Astrocyte of the spinal cord (primary cell): ENCODE measurements at places on chromosomes 4 and X.

DNA sequence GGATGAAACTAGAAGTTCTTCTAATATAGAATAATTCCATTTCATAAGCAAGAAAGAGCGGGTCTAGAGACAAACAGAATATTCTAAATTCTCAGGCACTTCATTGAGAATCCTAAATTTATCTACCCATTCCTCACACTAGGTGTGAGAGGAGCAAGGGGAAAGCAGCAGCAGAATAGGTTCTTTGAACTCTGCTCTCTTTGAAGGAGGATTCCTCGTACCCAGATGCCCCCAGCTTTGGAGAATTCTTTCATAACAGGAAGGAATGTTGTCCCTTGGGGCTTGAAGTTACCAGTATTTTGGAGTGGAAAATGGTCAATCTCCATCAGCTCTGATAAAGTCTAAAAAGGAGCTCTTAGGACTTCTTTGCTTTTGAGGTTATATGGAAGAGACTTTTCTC, 59.7 kb upstream of the RASGEF1B start:
- no peak for DNase-seq

DNA sequence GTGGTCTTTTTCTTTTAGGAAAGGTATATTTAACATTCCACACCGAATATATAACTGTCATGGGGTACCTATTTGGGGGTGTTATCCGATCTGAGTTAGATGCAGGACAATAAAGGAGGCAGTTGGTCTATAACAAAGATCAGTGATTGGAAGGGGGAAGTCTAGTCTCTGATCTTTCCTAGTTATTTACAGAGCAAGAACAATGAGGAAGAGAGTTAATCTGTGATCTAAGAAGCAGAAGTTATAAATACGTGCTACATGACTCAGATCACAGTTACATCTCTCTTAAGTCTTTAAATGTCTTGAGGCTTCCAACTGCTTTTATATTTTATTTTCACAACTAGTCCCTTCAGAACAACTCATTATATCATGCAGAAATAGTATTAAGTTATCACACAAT, 33.2 kb upstream of the ARMCX4 start:
- DNase-seq: no peak

DNA sequence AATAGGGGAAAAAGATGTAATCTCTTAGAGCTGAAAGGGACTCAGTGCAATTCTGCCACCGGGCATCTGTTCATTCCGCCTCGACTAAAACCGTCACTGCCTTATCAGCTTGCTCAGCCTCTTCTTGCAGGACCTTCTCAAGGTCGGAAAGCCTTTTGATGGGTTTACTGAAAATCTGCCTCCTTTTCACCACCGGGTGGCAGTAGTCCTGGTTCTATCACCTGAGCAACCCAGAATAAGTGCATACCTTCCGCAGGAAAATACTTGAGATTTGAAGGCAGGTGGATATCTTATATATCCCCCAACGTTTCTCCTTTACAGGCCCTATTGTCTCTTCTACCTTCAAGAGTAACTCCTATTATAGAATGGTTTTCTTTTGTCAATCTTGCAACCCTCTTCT, 103.4 kb upstream of the PAK3 start:
- peak; percentile 27 for DNase-seq

DNA sequence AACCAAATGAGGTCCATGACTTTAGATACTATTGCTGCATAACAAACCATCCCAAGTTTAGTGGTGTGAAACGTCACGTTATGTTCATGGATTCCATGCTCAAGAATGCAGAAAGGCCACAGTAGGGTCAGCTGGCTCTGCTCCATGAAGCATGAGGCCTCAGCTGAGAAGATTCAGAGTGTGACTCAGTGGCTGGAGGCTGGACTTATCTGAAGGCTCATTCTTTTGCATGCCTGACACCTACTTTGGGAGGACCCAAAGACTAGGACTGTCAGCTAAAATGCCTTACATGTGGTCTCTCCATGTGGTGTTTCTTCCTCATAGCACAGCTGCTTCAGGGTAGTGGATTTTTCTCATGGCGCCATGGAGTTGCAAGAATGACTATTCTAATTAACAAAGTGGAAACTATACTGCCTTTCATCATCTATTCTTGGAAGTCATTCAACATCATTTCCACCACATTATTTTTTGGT, 11.5 kb upstream of the CCDC149 start:
- DNase-seq: peak; percentile 89

DNA sequence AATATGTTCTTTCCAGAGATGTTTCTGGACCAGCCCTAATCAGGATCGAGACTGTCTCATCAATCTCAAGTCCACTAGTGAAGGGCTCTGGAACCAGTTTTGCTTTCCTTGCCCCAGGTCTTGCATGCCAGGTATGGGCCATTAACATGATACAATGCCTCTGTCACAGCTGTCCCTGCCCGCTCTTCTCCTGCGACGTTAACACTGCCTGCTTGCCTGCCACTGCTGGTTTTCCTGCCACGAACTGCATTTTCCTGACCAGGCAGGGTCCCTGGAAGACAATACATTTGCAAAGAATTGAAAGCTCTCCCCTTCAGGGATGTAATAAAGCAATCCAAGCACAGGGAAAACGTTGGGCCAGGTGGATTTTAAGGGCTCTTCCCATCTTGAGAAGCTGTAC, 200.3 kb downstream of the MID1 start:
- no peak for DNase-seq

- no peak for DNase-seq
Measured at GRCh38 chr4:573122-573892, 2.8 kb downstream of the TMEM271 start.

DNA sequence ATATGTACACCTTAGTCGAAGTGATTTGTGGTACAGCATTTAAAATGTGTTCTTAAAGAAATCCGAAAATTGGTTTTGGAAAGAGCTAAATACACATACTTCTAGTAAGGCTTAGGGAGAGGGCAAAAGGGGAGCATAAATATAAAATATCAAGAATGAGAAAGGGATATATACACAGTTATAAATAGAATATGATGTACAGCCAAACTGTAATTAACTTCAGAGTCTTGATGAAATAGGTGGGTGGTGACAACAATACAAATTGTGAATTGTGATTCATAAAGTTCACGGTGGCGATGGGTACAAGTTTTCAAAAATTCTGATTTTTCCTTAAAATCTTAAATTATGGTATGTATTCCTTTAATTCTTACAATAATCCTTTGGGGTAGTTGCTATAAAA, 62.2 kb downstream of the KDM6A start:
- no peak for DNase-seq

DNA sequence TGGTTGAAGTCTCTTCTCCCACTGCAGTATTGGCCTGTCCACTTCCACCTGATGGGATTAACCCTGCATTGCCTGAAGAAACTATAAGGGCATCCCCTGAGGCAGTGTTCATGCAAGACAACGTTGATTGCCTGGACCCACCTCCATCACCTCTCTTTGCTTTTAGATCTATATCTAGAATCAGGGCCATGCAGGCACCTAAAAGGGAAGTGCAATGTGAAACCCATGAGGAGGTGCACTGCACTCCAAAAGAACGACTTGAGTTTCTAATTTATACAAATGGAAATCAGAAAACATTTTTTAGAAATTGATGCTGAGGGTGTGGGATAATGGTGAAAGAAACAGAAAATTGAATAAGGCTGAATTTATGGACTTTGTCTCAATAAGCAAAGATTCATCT, 694.4 kb downstream of the TRAM1L1 start:
- DNase-seq: no peak

- no peak for DNase-seq
Measured at GRCh38 chrX:76076124-76076523, 96.7 kb upstream of the PBDC1 start.

DNA sequence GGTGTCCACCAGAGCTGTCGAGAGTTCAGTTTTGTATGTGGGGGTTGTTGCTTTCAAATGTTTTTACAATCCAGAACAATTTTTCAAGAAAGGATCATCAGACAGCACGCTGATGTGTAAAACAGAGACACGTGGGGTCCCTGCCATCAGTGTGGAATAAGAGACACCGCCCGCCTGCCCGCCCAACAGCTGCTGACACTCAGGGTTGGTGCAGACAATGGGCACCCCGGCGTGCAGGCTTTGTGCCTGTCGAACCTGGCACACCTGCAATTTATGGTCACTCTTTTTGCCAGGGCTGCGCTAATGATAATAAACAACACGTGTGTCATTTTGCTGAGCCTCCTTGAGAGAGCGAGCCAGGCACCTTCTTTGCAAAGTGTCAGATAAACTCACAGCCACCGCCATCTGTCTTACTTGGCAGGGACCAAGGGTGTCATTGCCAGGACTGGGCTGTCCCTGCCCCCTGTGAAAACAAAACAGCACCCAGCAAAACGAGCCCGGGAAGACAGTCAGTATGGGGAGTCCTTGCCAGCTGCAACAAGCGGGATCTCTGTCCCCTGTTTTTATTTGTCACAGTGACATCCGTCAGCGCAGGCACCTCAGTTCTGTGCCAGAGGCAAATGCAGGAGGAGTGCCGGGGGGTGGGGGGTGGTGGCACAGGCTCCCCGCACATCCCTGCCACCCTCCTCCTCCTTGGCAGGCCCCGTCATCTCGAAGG, 69.1 kb downstream of the PSAPL1 start:
- DNase-seq: no peak

DNA sequence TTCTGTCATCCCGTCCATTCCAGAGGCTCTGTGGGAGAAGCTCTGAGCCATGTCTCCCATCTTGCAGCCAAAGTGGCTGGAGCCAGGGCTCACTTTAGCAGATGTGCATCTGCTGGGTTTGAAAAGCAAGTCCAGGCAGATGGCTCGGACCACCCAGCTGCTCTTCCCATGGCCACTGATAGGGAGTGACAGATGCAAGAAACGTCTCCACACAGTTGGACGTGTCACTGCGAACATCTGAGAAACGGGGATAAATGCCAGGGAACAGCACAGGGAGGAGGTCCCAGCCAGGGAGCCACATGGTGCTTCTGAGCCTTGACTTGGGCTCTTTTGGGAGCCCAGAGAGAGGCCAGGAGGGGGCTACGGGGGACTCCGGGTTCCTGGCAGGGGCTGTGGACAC, 242.3 kb downstream of the AFAP1 start:
- DNase-seq: no peak

- DNase-seq: peak; percentile 59
Measured at GRCh38 chr4:1746265-1746691, 25.0 kb downstream of the TACC3 start.

GRCh38 chr4:10743357-10743756, 58.8 kb upstream of the CLNK start:
- no peak for DNase-seq

DNA sequence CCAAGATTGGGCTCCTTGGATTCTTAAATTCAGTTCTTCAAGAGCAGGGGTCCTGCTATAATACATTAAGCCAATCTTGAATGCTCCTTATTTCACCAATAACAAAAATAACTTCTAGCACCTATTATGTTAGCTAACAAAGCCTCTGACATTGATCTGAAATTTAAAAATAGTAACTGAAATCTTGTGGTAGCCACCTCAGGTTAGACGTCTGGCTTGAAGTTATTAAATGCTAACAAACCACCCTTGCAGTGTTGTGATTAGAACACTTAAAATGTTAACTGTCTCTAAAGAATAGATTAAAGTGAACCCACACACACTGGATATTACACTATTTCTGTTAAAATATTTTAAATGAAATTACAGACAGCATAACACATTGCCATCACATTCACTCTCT, 49.8 kb upstream of the LGI2 start:
- DNase-seq: no peak

- DNase-seq: peak; percentile 93
Measured at GRCh38 chr4:122045533-122045932, 93.7 kb upstream of the TRPC3 start.

GRCh38 chr4:6267573-6267972, 2.1 kb upstream of the WFS1 start:
- DNase-seq: no peak

GRCh38 chrX:94932278-94932965, 1258.4 kb downstream of the FAM133A start:
- DNase-seq: no peak

- DNase-seq: peak; percentile 89
Measured at GRCh38 chr4:87973283-87974169, 2.0 kb upstream of the SPP1 start.

DNA sequence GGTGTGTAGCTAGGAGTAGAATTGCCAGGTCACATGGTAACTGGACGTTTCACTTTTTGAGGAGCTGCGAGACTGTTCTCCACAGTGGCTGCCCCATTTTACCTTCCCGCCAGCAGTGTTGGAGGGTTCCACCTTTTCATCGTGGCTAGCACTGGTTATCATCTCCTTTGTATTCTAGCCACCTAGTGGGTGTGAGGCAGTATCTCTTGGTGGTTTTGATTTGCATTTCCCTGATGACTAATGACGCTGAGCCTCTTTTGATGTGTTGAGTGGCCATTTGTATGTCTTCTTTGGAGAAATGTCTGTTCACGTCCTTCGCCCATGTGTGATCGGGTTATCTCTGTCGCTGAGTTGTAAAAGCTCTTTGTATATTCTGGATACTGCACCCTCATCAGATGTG, 10.6 kb downstream of the ABCD1 start:
- no peak for DNase-seq

DNA sequence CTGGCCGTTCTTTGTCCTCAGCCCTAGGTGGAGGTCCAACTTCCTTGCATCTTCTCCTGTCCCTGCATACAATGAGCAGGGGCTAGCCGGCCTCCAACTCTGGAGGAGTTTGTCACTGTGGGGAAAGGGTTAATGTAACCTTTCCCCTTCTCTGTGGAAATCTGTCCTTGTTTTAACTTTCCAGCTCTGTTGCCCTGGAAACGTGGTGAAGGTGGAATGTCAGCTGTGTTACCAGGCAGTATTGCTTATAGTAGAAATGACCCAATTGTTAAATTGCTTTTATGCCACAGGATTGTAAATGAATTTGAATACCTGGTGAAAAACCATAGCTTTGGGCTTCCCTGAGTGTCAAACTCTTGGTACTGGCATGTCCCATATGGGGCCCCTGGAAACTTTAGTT, 131.6 kb upstream of the SCML1 start:
- peak; percentile 59 for DNase-seq
